ENCODE measurements at places on chromosomes 12 and 14. TPM values are rescaled to one million over a fixed set of nuclear protein-coding genes. Genes with fewer than 3 reads are reported as not detected.

TAC3 gene
- not detected for total RNA-seq

KRT78 gene
- total RNA-seq, result not detected

B3GNT4 gene
- not detected for total RNA-seq

P2RX7 gene
- 1.1 TPM for total RNA-seq

SYT1 gene
- total RNA-seq, result 0.64 TPM

YLPM1 gene
- 27.7 TPM for total RNA-seq

PRH2 gene
- total RNA-seq, result not detected

C12orf56 gene
- total RNA-seq, result not detected

DNAJC22 gene
- total RNA-seq, result not detected

IFNG-AS1 gene
- total RNA-seq, result not detected

PHLDA1 gene
- total RNA-seq, result 11.8 TPM

AMDHD1 gene
- 0.96 TPM for total RNA-seq

SLC17A8 gene
- not detected for total RNA-seq

LRP1-AS gene
- total RNA-seq, result not detected

DENND5B gene
- 4.7 TPM for total RNA-seq

CLEC2A gene
- not detected for total RNA-seq

IKZF4 gene
- 1.6 TPM for total RNA-seq

CIROP gene
- not detected for total RNA-seq

LRTM2 gene
- total RNA-seq, result not detected

TBC1D30 gene
- 53.0 TPM for total RNA-seq

SSTR1 gene
- 7.2 TPM for total RNA-seq

NYNRIN gene
- total RNA-seq, result 23.1 TPM

TOX4 gene
- 76.7 TPM for total RNA-seq

CBX5 gene
- 19.4 TPM for total RNA-seq

CLEC1A gene
- 13.2 TPM for total RNA-seq

CACNA1C gene
- total RNA-seq, result 102 TPM

FGF6 gene
- total RNA-seq, result not detected

SLC10A1 gene
- not detected for total RNA-seq

TAS2R8 gene
- total RNA-seq, result not detected

DIO3 gene
- total RNA-seq, result not detected

DLGAP5 gene
- not detected for total RNA-seq

ALG10 gene
- total RNA-seq, result 1.3 TPM

HELB gene
- 3.1 TPM for total RNA-seq

Measured in ascending aorta (tissue), 2 donors.